ENCODE measurements at places on chromosomes 7 and 10.

- DNase-seq: peak; percentile 87
These were observed 106.1 kb downstream of the KCNMA1 start for GRCh38 chr10:77531441-77532001.

- DNase-seq: no peak
These were observed 30.0 kb upstream of the AP5Z1 start for GRCh38 chr7:4745265-4745919.

- DNase-seq: no peak
These were observed 24.8 kb upstream of the EIF5AL1 start for GRCh38 chr10:79487296-79488194.

GRCh38 chr10:29828956-29829355, 194.2 kb upstream of the SVIL start:
- no peak for DNase-seq

GRCh38 chr10:63105225-63106110, 27.7 kb upstream of the NRBF2 start:
- DNase-seq: no peak

DNA sequence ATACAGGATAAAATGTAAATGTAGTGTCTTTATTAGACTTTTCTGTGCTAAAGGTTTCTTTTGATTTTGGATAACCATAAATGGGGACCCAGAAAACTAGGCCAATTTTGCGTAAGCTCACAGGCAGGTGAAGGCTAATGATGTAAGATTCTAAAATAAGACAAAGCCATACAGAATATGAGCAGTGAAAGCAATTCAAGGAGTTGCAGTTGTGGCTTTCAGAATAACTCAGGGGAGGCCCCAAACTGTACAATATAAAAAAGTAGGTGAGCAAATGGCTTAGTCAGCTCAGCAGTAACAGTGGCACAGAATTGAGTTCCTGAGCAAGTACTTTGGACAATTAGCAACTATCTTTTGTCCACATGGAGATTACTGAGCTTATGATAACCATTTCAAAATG, 81.7 kb upstream of the NRP1 start:
- DNase-seq: no peak

DNA sequence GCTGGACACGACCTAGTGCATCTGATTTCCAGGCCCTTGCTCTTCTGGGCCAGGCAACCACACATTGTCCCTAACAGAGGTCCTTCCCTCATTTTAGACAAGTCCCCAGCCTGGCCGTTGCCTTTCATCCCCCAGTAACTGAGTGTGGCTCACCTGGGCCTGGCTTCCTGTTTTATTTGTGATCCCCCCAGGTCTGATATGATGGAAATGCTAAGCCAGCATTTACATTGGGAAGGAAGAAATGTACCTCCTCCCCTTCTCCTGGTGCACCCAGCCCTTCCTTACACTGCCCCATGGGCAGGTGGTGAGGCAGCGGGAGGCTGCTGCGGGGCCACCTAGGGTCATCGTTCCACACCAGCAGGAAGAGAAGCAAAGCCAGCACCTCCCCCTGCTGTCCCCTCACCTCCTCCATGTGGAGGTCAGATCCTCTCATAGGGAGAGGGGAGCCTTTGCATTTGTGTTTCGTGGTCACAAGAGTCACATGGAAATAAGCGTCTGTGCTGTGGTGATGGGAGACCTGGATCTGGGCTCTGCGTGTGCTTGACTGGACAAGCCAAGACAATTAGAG, 108.8 kb downstream of the GLRX3 start:
- peak; percentile 24 for DNase-seq

DNA sequence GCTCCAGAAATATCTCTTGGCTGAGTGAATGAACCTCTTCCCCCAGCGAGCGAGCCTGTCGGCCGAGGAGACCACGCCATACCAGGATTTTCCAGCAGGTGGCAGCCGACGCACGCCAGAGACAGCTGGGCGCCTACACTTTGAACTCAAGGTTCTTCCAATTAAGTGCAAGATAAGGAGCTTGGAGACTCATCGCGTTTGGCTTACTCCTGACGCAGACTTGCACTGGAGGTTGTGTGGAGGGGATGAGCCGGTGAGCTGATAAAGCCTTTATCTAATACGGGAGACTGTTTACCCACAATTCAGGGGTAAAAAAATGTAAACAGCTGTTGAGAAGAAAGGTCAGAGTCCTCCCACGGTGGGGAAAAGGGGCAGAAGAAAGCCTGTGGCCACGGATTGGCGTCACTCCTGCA, 45.9 kb upstream of the EMX2 start:
- DNase-seq: peak; percentile 78

DNA sequence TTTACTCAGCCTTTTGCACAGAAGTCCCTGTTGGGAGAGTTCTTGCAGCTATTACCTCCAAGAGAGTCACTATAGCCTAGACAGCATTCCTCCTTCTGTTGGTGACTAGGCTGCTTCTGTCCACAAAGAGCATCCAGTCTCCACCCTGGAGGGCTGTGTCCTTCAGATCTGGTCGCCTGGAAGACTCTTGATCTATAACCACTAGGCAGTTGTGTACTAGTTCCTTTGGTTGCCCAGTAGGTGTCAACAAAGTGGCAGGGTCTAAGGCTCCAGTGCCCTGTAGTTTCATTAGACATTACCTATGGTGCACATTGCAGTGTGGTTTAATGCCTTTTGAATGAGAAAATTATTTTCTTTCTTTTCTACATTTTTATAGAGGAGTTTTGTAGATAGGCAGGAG, 11.3 kb upstream of the AKR1C2 start:
- DNase-seq: no peak

DNA sequence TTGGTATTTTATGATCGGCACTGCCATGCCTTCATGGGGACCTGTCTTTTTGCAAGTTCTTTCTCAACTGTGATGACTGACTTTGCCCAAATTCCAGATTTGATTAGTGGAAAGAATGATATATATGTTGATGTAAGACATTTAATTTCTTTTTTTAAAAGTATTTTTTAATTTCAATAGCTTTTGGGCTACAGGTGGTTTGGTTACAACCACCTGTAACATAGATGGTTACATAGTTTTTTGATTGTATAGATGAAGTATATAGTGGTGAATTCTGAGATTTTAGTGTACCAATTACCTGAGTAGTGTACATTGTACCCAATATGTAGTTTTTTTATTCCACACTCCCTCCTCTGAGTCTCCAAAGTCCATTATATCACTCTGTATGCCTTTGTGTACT, 69.6 kb downstream of the MCU start:
- no peak for DNase-seq

- no peak for DNase-seq
These were observed 140.6 kb downstream of the KCNMA1 start for GRCh38 chr10:77496941-77497420.

- no peak for DNase-seq
These were observed 484.7 kb upstream of the NRP1 start for GRCh38 chr10:33819206-33819605.

GRCh38 chr10:47306387-47307210, 6.6 kb downstream of the GDF10 start:
- DNase-seq: no peak

GRCh38 chr10:60952067-60952845, 8.3 kb upstream of the RHOBTB1 start:
- DNase-seq: no peak
